ENCODE measurements at places on chromosomes 5 and 9. TPM values are rescaled to one million over a fixed set of nuclear protein-coding genes. Genes with fewer than 3 reads are reported as not detected.

DNA sequence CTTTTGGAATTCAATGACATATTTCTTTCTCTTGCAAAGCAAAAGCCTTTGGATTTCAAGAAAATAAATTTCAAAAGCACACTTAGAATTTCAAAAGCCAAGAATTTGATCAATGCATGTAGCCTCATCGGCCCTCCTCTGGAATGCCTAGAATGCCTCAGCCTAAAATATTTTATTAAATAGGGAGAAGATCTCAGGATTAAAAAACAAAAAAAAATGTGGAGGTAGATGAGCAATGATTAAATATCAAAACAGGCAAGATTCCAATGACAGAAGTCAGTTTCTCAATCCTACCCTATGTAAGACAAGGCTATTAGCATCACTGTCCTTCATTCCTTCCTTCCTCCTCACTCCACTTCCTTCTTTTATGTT lies 169.0 kb downstream of the CDH6 start:
- H3K4me1 ChIP-seq: no peaks in the 10 kb centered on the region
- DNase-seq: no peak
- H3K27me3 ChIP-seq: no peaks in the 10 kb centered on the region
- H3K4me3 ChIP-seq: no peak overlapping the region

GRCh38 chr9:90847971-90848370 lies 46.4 kb downstream of the SYK start:
- no peaks in the 10 kb centered on the region for H3K4me1 ChIP-seq
- no peak for DNase-seq
- no peaks in the 10 kb centered on the region for H3K27me3 ChIP-seq

- no peaks in the 10 kb centered on the region for H3K27me3 ChIP-seq
- H3K27ac ChIP-seq: no peak overlapping the region
- no peak overlapping the region for H3K4me3 ChIP-seq
Measured at GRCh38 chr9:29006628-29007027, 1433.3 kb upstream of the C9orf72 start.

- no peaks in the 10 kb centered on the region for H3K27me3 ChIP-seq
- H3K36me3 ChIP-seq: no peaks in the 10 kb centered on the region
- no peak overlapping the region for H3K4me3 ChIP-seq
- no peak for DNase-seq
- no peak overlapping the region for H3K27ac ChIP-seq
Measured at GRCh38 chr5:58021466-58021865, 438.4 kb downstream of the PLK2 start.

- H3K36me3 ChIP-seq: no peaks in the 10 kb centered on the region
- DNase-seq: no peak
- no peak overlapping the region for H3K4me3 ChIP-seq
- H3K27me3 ChIP-seq: no peaks in the 10 kb centered on the region
Measured at GRCh38 chr9:133733796-133734533, 4.2 kb downstream of the SARDH start.

- H3K4me3 ChIP-seq: no peak overlapping the region
- no peaks in the 10 kb centered on the region for H3K36me3 ChIP-seq
- H3K4me1 ChIP-seq: no peaks in the 10 kb centered on the region
- no peak overlapping the region for H3K27ac ChIP-seq
- H3K27me3 ChIP-seq: no peaks in the 10 kb centered on the region
Measured at GRCh38 chr5:74877624-74878304, 11.6 kb upstream of the FAM169A start.

GRCh38 chr9:5582835-5583195 lies 46.1 kb upstream of the RIC1 start:
- no peak for DNase-seq
- no peak overlapping the region for H3K27ac ChIP-seq
- H3K36me3 ChIP-seq: no peaks in the 10 kb centered on the region
- H3K4me1 ChIP-seq: peaks cover 6% of the 10 kb centered on the region
- H3K27me3 ChIP-seq: no peaks in the 10 kb centered on the region

DNA sequence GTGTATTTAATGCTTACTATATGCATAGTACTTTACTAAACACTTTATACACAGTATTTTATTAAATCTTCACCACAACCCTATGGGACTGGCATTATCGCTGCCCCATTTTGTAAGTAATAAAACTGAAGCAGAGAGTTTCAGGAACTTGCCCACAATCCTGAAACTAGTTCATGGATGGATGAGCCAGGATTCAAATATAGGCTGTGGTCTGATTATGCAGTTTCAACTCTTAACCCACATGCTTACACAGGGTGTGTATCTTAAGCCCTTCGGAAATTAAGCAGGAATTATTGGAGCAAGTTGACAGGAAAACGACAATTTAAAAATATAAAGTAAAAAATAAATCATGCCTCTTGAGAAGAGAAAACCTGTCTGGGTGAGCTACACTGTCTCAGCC lies 109.0 kb downstream of the ATP10B start:
- H3K27ac ChIP-seq: no peak overlapping the region
- no peaks in the 10 kb centered on the region for H3K27me3 ChIP-seq
- no peaks in the 10 kb centered on the region for H3K4me1 ChIP-seq
- no peak for DNase-seq

The PCDHGB4 gene
- 2.4 TPM for total RNA-seq

The ITGA1 gene
- 76.8 TPM for total RNA-seq

The GABRG2 gene
- total RNA-seq: not detected

The GTF3C5 gene
- total RNA-seq: 55.7 TPM

The GLRA1 gene
- not detected for total RNA-seq

The OR1J2 gene
- not detected for total RNA-seq

The PTPRD gene
- 17.2 TPM for total RNA-seq
